ENCODE measurements at places on chromosomes 4 and X.
A peak's percentile ranks its signal among the peaks of the same experiment; 100 is the strongest.

GRCh38 chr4:108080747-108081146, 88.0 kb downstream of the LEF1 start:
- peak; percentile 57 for DNase-seq

- peak; percentile 47 for DNase-seq
Observed at GRCh38 chrX:56764153-56764974, 35.3 kb downstream of the NBDY start.

GRCh38 chr4:8266508-8266907, 3.0 kb upstream of the HTRA3 start:
- no peak for DNase-seq

- DNase-seq, result no peak
Observed at GRCh38 chrX:21959362-21960051, 19.0 kb downstream of the SMS start.

DNA sequence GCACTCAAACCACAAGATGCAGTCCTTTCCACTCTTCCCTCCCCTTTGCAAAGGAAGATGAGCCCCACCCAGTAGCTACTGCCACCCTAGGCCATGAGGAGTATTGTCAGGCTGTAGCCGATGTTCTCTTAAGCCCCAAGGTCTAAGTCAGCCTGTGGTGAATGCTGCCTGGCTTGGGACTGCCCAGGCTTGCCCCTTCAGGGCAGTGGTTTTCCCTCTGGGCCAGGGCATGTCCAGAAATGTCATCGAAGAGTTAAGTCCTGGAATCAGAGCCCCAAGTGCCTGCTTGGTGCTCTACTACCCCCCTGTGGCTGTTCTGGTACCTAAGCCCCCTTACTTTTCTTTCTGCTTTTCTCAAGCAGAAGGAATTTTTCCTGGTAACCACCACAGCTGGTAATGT, 11.8 kb upstream of the PGK1 start:
- DNase-seq, result peak; percentile 43

DNA sequence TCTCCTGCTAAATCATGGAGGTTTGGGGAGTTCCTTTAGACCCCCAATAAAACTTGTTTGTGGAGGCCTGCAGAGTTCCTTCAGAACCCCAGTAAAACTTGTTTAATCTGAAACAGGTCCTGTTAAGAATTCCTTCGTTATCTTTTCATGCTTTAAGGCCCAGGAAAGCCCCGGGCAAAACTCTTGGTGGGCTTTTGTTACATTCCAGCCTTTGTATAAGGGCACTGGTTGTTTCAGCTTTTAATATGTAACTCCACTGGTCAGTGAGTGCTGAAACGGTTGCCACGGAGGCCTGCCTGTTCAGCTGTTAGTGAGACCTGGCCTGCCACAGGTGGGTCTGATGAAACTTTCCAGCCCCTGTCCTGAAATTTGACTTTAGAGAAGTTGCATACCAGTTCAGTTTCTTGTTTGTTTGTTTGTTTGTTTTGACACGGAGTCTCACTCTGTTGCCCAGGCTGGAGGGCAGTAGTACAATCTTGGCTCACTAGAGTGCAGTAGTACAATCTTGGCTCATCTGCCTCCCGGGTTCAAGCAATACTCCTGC, 12.4 kb upstream of the DHRSX start:
- no peak for DNase-seq

DNA sequence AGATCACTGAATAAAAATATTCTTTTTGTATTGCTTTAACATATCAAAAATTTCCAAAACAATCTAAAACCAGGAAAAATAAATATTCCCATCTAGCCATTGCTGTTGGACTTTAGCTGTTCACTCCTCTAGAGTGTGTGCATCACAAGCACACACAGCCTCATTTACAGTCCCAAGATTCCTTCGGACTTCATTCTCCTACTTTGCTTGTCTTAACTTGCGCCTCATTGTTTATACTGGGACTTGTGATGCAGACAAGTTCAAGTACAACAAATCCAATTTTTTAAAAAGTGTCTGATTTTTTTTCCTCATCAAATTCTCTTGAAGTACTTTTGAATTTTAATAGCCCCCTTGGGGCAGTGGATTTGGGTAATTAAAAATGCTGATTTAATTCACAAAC, 55.6 kb downstream of the TLL1 start:
- DNase-seq, result no peak

GRCh38 chr4:156029691-156030090, 76.0 kb upstream of the CTSO start:
- no peak for DNase-seq

GRCh38 chrX:83845397-83845796, 15.5 kb upstream of the CYLC1 start:
- no peak for DNase-seq

GRCh38 chr4:91681544-91681943, 622.2 kb upstream of the GRID2 start:
- no peak for DNase-seq

DNA sequence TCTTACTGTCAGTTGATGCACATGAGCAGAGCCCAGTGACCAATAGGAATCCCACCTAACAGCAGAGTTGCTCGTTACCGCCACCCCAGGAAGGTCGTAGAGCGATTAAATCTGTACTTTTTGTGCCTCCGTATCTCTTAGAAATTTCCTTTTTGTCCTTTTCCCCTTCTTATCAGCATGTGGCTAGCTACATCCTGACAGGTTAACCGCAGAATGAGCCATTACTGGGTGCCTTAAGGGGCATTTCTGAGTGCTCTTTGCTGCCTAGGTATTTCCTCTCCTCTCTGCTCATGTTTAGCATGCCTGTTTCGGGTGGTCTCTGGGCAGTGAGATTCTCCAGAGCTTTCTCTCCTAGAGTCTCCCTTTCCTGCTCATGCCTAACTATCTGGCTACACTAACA, 530.5 kb downstream of the FAM133A start:
- DNase-seq, result no peak

DNA sequence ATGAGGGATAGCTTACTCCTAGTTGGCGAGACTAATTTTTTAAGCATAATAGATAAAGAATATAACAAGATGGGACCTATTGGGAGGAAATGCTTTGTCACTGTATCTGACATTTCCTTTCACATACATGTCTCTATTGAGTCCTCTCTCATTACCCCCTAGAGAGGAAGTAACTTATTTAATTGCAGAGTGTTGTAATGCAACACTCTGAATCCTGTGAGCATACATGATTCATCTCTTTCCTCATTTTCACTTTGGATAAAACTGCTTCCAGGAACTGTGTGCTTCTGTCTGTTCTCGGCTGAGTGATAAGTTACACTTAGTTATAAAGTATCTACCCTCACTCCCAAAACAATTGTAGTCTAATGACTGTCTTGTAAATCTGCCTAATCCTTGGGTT, 266.1 kb upstream of the ANXA10 start:
- no peak for DNase-seq

DNA sequence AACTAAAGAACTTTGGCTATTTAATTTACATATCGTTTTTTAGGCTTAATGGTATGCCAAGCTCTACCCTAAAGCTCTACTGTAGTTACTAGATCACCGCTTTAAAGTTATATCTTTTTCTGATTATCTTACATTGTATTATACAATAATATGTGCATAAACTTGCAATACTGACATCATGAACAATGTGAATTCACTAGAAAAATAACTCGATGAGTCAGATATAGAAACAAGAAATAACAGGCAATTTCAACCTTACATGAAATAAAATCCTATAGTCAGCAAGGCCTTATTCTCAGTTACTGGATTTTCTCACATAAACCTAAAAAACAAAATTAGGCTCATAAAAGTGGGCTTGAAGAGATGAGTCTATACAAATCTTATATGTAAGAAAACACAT, 32.5 kb downstream of the PDGFC start:
- DNase-seq, result no peak

DNA sequence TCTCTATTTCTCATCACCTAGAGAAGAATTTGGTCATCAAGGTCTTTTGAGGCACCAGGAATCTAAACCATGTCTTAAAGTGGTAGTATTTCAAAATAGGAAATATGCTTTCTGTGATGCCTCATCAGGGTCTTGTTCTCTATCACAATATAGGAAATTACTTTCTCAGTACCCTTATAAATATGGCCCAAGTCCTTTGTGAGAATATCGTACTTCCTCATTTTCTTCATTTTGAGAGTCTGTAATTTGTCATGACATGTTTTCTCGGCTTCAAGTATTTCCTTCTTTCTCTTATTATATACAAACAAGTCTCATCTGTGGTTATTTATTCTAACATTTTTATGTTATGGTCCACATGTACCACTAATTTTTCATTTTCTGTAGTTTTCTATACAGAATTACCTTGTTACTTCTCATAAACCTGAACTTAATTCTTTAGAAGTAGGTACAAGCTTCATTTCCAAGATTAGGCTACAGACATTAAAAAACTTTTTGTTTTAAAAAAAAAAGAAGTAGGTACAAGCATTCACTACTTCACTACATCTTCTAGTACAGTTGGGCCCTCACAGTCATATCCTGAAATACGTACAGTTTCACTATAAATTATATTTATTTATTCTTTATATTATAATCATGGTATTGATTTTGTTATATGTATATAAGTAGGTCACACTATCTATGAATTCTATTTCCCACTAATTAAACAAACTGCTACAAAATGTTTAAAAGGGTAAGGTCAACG, 54.4 kb downstream of the KLHL13 start:
- DNase-seq, result no peak

DNA sequence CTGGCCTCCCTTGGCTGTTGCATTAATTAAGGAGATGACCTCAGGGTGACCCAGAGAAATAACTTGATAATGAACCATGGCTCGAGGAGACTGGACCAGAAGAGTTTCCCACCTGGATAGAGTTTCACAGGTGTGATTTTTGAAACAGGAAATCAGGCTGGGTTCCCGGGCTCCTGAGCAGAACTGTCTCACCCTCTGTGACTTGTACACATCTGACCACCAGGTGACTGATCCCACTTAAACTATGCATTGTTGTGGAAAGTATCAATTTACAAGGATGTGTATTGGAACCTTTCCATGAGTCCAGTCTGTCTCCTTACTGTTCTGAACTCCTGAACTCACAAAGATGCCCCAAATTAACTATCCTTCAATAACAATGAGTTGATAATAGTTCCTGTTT, 220.3 kb downstream of the PTTG2 start:
- DNase-seq, result no peak

GRCh38 chrX:77949840-77950239, 19.6 kb downstream of the PGAM4 start:
- DNase-seq, result no peak

GRCh38 chrX:129726307-129727111, 12.3 kb upstream of the XPNPEP2 start:
- no peak for DNase-seq

GRCh38 chr4:153969542-153969941, 180.7 kb upstream of the SFRP2 start:
- DNase-seq, result no peak
